ENCODE measurements at places on chromosomes 16 and 17.

DNA sequence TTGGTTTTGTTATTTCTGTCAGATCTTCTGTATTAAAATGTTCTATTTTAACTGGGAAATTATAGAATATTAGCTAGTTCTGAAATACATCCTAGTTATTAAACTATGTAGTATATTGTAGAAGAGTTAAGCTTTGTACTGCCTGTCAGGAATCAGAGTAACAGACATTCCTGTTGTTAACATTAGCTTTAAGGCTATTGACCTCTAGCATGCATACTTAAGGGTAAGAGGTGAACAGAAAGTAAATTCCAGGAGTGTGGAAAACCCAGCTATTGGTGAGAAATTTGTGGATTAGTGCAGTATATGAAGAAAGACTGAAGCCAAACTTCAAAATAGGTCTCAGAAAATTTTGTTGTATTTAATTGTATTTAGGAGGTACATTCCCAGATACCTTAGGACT is 111.3 kb downstream of the CHD9 start:
- no peak for DNase-seq

GRCh38 chr16:27027971-27028370 is 38.8 kb upstream of the C16orf82 start:
- no peak for DNase-seq

DNA sequence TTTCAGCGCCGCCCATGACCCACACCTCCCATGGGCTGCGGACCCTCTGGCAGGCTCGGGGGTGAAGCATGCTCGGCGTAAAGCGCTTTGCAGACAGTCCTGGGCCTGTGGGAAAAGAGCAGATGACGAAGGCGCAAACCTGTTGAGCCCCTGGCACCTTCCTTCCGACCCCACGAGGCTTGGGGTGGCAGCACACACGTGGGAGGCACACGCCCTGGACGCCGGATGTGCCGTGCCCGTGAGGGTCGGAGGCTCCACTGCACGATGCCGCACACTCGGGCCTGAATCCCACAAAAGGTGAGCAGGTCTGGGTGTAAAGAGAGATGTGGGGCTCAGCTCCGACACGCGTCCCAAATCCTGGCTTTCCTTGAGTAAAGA is 71.1 kb downstream of the LMF1 start:
- DNase-seq: no peak

DNA sequence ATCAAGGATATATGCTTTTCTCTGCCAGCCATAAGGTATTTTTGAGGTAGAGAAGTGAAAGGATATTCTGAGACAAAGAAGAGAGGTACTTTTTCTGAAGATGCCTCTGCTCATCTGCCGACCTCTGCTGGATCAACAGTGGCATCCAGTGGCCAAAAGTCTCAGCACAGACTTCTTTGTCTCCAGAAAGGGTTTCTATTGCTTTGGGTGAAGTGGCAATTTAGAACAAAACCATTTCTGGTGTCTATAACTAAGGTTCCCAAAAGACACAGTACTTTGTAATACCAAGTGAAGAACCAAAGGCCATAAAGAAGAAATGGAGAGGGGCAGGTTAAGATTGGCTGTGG is 155.2 kb upstream of the C17orf78 start:
- DNase-seq: no peak

Measured in skin of body (tissue), 3 donors.